ENCODE measurements at places on chromosomes 2 and 18.

DNA sequence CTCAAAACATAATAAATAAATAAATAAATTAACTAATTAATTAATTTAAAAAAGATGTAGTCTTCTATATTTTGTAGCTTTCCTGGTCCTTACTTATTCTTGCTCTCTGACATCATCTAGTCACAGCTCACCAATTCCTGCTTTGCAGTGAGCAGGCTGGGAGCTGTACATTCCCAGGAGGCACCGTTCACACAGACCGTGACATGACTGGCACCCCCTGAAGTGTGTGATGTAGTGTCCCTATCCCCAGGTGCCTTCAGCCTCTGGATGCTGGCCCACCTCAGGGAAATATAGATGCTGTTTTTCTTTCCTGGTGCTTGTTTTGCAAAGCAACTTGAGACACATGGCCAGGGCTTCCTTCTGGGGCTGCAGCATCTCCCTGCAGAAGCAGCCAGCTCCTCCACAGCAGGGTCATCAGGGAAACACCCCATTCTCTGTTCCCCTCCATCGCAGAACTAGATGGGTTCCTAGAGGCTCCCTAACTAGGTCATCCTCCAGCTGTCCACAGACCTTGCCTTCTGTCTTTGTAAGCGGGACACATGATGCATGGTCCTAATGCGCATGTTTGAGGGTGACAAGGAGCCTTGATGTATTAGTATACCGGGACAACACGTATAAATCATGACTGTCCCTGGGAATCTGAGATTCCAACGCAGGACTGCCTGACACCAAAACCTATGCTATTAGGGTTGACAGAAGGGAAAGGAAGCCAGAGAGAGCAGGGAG is 76.4 kb downstream of the RHOB start:
- DNase-seq: no peak

- no peak for DNase-seq
Measured at GRCh38 chr2:66595556-66595955, 160.6 kb downstream of the MEIS1 start.

DNA sequence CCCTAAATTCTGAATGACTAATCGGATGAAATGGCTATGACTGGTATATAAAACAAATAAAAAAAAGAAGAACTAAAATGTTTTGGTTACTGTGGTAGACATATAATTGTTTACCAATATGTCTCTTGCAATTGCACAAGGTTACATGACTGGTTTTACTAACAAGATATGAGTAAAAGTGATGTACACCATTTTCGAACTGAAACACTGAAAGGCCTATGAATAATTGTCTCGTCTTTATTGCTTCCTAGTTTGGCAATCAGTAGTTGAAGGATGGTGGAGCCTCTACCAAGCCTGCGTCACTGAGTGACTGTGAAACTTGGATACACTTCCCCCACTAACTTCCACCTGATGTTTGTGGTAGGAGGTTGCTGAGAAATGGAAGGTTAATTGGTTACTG is 16.5 kb downstream of the CDH19 start:
- DNase-seq: no peak

DNA sequence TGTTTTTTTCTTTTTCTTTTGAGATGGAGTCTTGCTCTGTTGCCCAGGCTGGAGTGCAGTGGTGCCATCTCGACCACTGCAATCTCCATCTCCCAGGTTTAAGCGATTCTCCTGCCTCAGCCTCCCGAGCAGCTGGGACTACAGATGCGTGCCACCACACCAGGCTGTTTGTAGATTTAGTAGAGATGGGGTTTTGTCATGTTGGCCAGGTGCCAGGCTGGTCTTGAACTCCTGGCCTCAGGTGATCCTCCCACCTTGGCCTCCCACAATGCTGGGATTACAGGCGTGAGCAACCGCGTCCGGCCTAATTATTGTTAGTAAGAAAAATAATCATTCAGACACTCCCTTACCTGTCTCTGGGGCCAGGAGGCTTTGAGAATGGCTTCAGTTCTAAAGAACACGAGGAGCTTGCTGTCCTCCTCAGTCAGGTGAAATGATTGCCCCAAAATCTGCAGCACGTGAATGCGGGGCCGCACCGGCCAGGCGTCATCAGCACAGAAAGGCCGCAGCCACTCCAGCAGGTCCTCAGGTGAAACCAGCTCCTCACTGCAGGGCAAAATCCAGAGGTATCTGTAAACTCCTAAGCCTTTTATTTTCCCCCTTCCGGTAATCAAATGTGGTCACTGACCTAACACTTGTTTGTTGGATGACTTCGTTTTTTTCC is 342.6 kb downstream of the NBAS start:
- DNase-seq: no peak

GRCh38 chr2:227653419-227653818 is 13.2 kb upstream of the SCYGR5 start:
- no peak for DNase-seq

Measured in astrocyte of the hippocampus (primary cell).